ENCODE measurements at places on chromosomes 7 and 10.

GRCh38 chr10:14975672-14976273 lies 16.6 kb downstream of the MEIG1 start:
- no peak for DNase-seq

GRCh38 chr7:51229106-51229537 lies 87.5 kb downstream of the COBL start:
- no peak for DNase-seq

- DNase-seq: no peak
Observed at GRCh38 chr10:49276596-49276995, 22.4 kb upstream of the C10orf71 start.

GRCh38 chr7:7352845-7353244 lies 170.5 kb downstream of the C1GALT1 start:
- DNase-seq: no peak

- DNase-seq: no peak
Observed at GRCh38 chr10:5609952-5610616, 56.3 kb downstream of the ASB13 start.

DNA sequence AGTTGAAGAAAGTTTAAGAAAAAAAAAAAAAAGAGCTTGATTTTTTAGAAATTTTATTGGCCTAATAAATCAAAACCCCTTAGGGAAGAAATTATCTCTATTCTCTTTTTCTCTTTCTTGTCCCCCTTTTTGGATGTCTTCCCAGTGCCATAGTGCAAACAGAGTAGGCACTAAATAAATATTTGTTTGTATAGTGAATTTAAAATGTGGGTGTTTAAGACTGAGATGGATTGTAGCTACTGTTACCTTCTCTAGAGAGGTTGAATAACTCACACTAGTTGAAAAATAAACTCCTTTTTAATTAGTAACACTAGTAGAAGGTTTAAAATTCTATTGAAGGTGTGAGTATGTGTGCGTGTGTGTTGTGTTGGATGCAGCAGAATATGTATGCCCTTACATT lies 783.8 kb downstream of the NXPH1 start:
- no peak for DNase-seq

DNA sequence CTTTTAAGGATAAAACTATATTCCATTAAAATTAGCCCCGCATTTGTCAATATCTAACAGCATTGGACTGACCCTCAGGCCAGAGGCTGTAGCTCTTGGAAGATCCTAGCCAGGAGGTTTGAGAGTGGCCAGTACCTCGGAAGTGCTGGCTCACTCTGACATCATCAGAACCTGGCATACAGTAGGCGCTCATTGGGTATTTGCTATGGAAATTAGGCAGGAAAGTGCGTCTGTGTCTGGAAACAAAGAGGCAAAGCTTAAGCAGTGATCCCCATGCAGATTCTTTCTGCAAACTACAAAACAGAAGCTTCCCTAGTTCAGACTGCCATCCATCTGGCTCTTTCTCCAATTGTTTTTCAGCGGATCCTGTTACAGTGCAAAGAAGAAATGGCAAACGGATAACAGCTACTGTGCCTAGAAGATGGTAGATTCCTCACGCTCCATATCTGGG lies 1.7 kb upstream of the PRKCQ start:
- DNase-seq: no peak

Measured in stimulated activated CD4-positive, alpha-beta T cell treated with anti-CD3 and anti-CD28 coated beads, Interleukin-2, amount 100 ng/mL, for 4 hours (primary cell).